ENCODE measurements at places on chromosomes 4 and X.

GRCh38 chr4:99614491-99614890 is 39.9 kb downstream of the MTTP start:
- no peak for DNase-seq

DNA sequence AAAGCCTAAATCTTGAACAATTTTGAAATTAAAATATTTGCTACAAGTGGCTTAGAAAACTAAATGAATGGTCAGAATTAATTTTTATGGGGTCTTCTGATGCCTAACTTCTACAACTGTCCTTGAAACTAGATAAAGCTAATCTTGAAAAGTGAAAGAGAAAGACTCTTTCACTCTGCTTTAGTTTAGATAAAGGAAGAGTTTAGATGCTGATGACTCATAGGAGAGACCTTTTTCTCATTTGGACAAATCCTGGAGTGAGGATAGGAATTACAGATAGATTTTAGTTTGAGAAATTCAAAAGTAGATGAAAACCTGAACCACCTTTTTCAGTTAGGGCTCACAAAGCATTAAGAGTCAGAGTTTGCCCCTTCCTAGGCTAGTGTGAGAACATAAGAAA is 342.3 kb upstream of the GRID2 start:
- no peak for DNase-seq

DNA sequence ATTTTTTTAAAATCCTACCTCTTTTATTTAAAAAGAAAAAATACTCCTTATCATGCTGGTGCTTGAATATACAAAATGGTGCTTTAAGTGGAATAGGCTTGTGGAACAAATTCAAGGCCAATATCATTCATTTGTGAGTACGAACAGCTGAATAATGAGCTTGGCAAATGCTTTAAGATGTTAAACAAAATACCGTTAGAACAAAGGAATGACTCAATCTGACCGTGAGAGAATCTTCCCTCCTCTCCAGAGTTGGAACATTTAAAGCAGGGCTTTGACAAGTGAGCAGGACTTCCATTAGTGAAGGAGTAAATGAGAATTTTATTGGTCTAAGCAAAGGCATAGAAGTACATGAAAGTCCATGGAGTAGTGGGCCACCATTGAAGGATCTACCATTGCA is 74.5 kb downstream of the DCLK2 start:
- DNase-seq: no peak

- no peak for DNase-seq
Observed at GRCh38 chrX:68703369-68703768, 55.9 kb downstream of the STARD8 start.

DNA sequence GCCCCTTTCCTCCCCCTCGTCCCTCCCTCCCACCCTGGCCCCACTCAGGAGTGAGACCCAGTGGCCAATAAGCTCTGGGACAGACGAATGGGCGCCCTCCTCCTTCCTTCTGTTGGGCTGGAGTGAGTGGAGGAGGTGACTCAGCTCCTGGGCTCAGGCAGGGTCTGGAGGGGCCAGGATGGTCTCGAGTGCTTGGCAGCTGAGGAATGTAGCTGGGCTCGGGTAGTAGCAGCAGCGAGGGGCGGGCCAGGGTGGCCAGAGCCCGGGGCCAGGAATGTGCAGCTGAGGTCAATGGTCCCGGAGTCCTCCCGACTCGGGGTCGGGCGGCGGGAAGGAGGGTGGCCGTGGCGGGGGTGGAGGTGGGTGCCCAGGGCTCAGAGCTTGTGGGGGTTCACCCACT is 15.0 kb downstream of the G6PD start:
- no peak for DNase-seq

- DNase-seq: no peak
Observed at GRCh38 chr4:38495446-38495845, 168.6 kb upstream of the KLF3 start.

GRCh38 chr4:20043991-20044390 is 207.7 kb upstream of the SLIT2 start:
- DNase-seq: no peak

- DNase-seq: no peak
Observed at GRCh38 chrX:44332437-44332836, 11.0 kb downstream of the EFHC2 start.

DNA sequence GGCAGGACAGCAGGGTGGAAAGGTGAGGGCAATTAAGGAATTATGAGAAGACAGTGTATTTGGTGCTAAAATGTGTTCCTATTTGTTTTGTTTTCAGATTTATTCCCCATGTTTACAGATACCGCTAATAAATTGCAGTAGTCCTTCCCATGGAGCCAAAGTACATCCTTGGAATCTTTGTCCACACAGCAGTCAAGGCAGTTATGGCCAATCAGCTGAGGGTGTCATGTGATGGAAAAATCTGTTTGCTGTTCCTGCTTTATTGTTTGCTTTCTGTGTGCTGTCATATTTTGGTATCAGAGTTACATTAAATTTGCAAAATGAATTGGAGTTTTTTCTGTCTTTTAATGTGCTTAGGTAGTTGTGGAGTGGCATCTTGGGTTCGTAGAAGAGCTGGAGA is 10.5 kb downstream of the TRO start:
- no peak for DNase-seq

DNA sequence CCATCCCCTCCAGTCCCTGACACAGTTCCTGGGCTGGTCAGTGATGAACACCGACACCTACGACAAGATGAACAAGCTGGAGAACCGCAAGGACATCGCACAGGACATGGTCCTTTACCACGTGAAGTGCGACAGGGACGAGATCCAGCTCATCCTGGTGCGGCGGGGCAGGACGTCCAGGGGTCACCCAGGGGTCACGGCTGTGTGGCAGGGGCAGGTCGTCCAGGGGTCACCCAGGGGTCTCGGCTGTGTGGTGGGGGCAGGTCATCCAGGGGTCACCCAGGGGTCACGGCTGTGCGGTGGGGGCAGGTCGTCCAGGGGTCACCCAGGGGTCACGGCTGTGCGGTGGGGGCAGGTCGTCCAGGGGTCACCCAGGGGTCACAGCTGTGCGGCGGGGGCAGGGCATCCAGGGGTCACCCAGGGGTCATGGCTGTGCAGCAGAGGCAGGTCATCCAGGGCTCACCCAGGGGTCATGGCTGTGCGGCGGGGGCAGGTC is 16.7 kb downstream of the ATP5ME start:
- no peak for DNase-seq

DNA sequence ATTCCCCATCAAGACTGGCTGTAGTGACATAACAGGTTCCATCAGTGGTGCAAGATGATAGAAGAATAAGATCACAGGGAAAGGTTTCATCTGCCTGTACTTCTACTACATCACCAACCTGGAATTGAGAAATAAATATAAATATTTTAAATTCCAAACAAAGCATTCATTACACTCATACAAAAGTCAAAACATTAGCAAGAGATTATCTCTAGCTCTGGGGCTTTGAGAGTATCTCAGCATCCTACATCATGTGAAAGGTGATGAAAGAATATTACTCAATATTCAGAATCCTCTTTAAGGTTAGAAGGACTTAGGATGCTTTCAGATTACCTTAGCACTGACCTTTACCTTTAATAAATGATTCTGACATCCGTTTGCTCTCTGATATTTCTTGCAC is 96.5 kb upstream of the MCF2 start:
- no peak for DNase-seq

GRCh38 chrX:10636337-10636736 is 16.0 kb upstream of the MID1 start:
- no peak for DNase-seq

DNA sequence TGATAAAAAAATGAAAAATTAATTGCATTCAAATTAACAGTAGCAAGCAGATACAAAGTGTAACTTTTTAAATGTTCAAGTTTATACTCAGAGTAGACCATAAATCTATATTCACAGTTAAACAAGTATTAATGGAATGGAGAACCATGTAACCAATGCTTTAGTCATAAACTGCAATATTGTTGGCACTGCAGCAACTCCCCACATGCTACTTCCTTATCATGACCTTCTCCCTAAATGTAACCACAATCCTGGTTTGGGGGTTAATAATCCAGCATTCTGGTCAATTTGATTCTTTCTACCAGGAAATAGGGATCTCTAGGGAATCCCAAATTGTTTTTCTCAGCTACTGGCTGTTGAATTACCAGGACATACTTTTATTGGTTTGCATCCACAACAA is 223.9 kb upstream of the DCAF8L1 start:
- no peak for DNase-seq

DNA sequence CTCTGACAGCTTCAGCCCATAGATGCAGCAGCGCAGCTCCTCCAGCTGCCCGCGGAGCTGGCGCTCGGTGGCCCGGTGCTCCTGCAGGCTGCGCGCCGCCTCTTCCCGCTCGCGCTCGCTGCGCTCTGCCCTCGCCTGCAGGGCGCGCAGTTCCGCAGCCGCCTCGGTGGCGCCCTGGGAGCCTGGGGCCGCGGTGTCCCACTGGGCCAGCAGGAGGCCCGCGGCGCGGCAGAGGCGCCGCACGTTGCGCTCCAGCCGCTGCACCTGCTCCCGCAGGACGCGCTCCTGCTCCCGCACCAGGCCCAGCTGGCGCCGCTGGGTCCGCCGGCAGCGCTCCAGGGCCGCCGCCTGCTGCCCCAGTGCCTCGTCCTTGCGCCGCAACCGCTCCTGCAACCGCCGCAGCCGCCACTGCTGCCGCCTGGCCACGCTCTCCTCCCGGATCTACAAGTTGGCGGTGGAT is 10.1 kb downstream of the C4orf50 start:
- DNase-seq: no peak

- no peak for DNase-seq
Observed at GRCh38 chr4:103719830-103720207, at the start of gene TACR3. TSS of gene TACR3 (minus strand) at chr4:103719985. CDS start at chr4:103719675, 310 bp downstream.

GRCh38 chrX:64182208-64182607 is 23.3 kb downstream of the AMER1 start:
- no peak for DNase-seq

GRCh38 chr4:162959046-162959445 is 207.6 kb downstream of the NAF1 start:
- no peak for DNase-seq

GRCh38 chr4:107630185-107630705 is 89.8 kb downstream of the PAPSS1 start:
- no peak for DNase-seq

- no peak for DNase-seq
Observed at GRCh38 chr4:26995316-26995715, 134.7 kb downstream of the STIM2 start.

DNA sequence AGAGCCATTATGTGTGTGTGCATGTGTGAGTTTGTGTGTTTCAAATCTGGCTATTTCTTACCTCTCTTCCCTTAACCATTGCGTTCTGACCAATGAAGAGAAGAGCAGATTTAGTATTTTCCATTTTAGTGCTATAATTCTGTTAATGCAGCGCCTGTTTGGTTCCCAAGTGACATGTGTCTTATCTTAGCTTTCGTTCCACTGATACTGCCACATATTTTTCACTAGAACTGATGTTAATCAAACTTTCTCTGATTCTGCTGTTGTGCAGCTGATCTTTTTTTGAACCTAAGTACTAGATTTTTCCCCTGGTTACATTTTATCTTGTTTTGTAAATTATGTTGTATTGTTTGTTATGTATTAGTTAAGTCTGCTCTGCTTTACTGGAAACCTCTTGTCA is 152.9 kb upstream of the MID1 start:
- no peak for DNase-seq

GRCh38 chr4:39660757-39661156 is 22.1 kb upstream of the SMIM14 start:
- DNase-seq: no peak

DNA sequence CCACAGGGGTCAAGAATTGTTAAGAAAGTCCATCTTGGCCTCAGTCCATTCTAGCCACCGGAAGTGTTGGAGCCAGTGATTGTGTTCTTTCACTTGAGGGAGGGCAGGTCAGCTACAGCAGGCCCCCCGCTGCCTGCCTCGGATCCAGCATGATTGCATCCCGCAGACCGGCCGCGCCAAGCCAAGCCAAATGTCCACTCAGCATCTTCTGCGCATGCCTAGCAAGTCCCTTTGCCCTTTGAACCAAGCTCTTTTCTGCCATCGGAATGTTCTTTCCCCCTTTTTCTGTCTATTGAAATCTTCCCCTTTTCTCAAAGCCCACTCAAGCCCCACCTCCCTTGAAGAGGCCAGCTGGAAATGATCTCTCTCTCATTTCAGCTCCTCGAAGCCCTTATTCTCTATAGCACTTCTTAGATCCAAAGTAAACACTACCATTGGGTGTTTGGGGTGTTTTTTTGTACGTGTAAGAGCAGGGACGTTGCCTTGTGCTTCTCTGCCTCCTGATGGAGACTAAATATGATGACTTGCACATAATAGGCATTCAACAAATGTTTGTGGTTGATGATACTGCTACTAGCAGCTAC is 147.8 kb upstream of the BCOR start:
- no peak for DNase-seq

DNA sequence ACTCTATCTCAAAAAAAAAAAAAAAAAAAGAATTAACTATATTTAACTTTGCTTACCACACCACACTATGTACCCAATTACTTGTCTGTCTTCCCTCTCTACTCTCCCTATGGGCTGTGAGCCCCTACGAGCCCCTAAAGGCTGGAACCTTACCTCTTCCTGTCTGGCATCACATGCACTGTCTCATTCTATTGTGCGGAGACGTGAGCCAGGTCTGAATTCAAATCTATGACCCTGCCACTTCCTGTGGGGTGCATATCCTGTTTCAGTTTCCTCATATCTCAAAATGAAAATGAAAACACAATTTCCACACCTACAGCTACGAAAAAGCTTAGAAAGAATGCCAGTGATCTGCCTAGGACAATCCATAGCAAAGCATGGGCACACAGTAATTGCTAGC is 42.9 kb upstream of the HS3ST1 start:
- peak; percentile 72 for DNase-seq

DNA sequence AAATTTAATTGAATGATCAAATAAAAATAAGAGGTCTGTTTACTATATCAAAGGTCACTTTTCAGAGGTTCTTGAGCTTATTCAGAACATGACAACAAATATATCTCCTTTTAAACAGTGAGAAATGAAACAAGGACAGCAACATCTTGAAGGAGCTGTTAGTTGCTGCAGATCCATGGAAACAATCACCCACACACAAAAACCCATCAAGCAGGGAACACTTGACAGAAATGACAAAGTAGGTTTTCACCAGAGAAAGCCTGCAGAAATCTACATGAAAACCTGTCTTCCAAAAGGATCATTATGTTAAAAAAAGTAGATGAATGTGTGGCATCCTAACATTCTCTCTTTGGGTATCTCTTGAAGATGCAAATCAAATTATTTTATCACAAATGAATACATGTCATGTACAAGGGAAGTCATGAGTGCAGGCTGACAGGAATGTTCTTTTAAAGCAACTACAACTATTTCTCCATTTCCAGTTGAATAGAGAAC is 203.0 kb downstream of the GRIA2 start:
- no peak for DNase-seq

Measured in DND-41 (cell line).